ENCODE measurements at places on chromosomes 2 and 18. TPM values are rescaled to one million over a fixed set of nuclear protein-coding genes. Genes with fewer than 3 reads are reported as not detected.

DNA sequence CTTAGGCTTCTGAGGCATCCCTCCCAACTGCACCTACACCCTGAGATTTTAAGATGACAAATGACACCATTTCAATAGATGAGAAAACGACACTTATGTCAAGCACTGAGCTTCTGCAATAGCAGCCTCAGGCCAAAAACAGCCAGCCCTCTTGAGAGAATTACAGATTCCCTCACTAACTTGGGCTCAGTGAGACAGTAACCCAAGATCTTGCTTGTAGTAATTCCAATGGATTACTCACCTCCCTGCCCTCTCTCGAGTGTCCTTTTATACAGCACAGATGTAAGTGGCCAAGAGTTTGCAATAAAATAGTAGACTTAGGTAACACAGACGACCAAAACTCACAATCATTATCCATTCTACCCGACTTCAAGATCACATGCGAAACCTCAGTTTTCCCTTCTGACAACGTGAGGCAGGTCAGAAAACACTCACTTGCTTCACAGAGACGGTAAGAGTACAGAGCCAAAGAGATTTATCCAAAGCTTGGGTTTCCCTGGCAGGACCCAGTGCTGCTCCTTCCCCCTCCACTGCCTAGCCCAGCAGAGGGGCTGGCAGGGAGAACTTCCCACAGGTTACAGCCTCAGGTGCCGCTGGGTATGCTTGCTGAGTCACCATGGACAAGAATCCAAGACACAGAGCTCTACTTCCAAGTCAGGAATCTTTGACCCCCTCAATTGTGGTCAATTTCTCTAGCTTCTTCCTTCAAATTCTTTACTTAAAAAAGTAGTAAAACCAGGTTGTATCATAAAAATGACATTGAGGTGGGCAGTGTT is 181.4 kb downstream of the MYO5B start:
- no peak for DNase-seq

GRCh38 chr2:20999906-21000645 is 43.8 kb downstream of the APOB start:
- DNase-seq = no peak

- no peak for DNase-seq
Observed at GRCh38 chr2:241008711-241009121, 10.3 kb downstream of the SNED1 start.

- no peak for DNase-seq
Observed at GRCh38 chr18:30066288-30066687, 976.3 kb downstream of the DSC3 start.

The NPAS2 gene
- 31.4 TPM for polyA plus RNA-seq

DNA sequence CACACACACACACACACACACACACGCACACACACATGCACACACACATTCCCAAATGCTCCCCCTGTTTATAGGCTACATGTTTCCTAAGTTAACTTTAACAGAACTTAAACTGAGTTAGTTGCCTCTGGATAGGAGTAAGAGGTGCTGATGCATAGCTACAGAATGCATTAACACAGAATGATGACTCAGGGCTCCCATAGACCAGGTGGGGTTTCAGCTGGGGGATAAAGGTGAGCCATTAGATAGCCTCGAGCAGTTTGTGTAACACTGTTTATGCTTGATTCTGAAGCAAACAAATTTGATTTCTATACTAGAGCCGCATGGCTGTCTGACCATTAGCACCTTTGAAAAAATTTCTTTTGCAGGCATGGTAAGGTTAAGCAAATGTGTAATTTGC is 741.0 kb downstream of the PLCL1 start:
- no peak for DNase-seq

The MC5R gene
- not detected for polyA plus RNA-seq

GRCh38 chr2:45070113-45070652 is 60.9 kb upstream of the SIX2 start:
- no peak for DNase-seq

- no peak for DNase-seq
Observed at GRCh38 chr2:164257742-164258141, 363.5 kb downstream of the GRB14 start.

GRCh38 chr18:73006331-73006730 is 138.5 kb upstream of the NETO1 start:
- no peak for DNase-seq

The TYMS gene
- polyA plus RNA-seq = 169 TPM

DNA sequence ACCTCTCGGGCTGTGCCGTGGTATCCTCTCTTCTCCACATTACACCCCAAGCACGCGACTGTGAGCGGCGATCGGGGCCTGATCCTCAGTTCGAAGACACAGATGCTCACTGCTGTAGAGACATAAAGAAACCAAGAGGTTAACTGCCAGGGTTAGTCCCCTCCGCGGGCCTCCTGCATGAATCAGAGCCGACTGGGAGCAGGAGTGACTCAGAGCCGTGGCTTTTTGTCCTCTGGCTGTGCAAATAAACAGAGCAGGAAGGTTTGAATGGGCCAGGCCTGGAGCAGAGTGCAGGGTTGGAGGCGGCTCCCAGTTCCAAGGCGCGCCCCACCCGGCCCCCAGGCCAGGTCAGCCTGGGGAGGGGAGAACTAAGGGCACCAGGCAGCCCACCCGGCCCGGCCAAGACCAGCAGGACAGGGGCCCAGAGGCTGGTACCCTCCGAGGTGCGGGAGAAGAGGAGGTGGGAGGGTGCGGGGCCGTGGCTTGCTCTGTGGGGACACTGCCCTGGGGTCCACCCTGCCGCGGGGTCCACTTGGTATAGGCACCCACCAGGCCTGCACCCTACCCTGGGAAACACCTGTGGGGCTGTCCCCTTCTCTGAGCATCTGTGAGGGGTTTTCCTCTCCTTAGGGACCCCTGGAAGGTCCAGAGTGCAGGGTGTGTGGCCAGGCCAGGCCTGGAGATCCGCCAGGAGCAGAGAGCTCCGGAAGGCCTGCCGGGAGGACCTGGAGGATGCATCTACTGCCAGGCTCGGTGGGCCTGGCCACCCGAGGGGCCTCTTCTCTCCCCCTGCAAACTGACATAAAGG is 16.5 kb downstream of the TWIST2 start:
- peak; percentile 96 for DNase-seq

GRCh38 chr2:23399674-23400261 is 14.8 kb downstream of the KLHL29 start:
- DNase-seq = no peak

DNA sequence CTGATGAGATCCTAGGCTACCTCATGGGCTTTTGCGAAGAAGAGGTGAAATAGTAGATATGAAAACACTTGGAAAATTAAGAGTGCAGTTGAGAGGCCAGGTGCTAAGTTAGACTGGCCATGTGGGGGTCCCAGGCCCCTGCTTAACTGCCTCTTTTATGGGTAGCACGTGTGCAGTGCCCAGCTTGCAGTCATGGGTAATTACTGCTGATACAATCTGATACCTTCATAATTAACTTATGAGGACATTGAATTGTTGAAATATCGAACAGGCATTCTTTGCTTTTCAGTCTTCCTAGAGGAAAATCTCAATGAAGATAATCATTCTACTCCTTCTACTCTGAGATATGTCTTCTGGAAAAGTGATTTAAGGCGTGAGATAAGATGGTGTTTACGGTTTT is 11.6 kb downstream of the TRAF3IP1 start:
- no peak for DNase-seq

Measured in A549 (cell line).